ENCODE measurements at places on chromosomes 3 and 15.

GRCh38 chr3:30696896-30697295 is 90.5 kb downstream of the TGFBR2 start:
- no peak for DNase-seq

DNA sequence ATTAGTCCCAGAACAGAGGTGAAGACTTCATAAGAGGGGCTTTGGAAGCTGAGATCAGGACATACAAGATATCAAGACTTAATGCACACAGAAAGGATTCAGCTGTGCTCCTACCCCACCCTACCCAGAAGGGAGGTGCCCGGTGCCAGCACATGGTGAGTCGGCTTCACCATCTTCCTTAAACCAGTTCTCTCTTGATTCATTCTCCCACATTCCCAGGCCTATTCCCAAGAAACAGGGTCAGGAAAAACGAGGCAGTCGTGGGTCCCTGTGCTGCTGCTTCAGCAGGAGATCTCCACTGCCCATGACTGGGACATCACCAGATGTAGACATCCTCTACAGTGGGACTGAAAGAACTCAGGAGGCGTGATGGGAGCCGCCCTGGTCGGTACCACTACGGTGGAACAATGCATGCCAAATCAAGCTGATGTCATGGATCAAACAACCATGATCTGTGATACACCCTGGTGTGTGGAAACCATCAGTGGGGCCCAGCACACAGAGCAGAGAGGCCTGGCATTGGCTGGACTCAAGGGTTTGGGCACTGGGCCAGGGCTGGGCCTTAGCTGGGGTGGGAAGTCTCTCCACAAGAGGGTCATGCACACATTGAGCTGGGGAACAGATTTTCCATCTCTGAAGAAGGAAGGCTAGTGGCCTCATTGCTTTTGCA is 41.9 kb downstream of the CCDC12 start:
- no peak for DNase-seq

DNA sequence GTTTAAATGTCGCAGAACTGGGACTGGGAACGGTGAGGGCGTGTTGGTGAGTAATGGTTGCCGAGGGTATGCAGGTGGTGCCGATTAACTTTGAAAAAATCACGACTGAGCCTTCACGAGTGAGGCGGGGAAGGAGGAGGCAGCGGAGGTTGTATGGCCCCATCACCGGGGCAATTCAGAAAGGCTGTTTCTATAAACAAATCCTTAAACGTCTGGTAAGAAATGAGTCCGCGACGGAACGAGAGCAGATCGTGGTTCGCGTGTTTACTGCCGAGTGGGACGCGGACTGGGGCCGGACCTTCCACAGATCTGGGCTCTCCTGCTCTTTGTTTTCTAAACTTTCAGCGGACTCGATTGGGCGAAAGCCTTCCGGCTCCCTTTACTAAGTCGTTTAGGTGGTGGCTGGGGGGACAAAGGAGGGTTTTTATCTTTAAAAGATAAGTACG is 2.7 kb downstream of the IGF1R start:
- peak; percentile 32 for DNase-seq

- no peak for DNase-seq
Measured at GRCh38 chr15:83178869-83179325, 28.7 kb downstream of the HDGFL3 start.

DNA sequence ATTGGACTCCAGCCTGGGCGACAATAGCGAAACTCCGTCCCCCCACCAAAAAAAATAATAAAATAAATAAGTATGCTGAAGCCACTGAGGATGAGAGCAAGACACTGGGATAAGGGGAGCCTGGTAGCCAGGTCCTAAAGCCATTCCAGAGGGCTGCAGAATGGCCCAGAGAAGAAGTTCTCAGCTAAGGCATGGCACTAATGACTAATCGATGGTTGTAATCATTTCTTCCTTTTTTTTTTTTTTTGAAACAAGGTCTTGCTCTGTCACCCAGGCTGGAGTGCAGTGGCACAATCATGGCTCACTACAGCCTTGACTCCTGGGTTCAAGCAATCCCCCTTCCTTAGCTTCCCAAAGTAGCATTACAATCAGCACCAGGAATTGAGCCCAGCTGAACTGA is 25.6 kb upstream of the ZNF774 start:
- DNase-seq: no peak

- no peak for DNase-seq
Measured at GRCh38 chr3:171994646-171995428, 44.5 kb upstream of the FNDC3B start.

- DNase-seq: no peak
Measured at GRCh38 chr15:75008221-75008625, 12.9 kb downstream of the SCAMP5 start.

DNA sequence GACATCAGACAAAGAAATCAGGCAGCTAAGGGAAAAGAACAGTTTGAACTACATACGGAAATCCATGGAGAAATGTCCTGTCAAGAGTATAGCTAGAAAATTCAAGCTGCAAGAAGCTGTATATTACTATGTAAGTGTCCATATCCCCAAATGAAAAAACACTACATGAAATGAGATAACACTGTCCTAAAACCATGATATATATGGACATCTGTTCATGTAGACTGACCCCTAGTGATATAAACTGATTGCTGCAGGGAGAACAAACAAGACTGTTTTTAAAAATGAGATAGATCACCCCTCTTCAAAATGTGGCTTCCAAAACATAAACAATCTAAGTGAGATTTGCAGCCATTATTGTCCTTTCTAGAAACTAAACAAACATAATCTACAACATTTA is 985.6 kb downstream of the EPHA3 start:
- no peak for DNase-seq

DNA sequence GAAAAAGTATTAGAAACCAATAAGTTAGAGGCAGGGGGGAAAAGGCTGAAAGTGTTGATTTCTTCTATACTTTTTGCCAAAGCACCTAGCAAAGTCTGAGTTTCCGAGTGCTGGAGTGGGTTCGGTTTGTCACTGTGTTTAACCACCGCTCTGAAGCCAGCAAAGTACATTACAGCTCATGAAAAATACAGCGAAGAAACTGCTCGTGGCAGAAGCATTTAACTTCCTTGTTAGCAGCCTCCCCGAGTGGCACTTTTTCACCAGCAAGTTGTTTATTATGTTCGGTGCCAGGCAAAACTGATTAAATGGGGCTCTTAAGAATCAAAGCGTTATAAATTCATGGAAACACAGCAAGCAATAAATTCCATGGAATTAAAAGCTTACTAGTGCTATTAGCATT is 313.6 kb downstream of the FOXP1 start:
- peak; percentile 7 for DNase-seq

- DNase-seq: no peak
Measured at GRCh38 chr3:131901686-131902085, 133.1 kb downstream of the CPNE4 start.

DNA sequence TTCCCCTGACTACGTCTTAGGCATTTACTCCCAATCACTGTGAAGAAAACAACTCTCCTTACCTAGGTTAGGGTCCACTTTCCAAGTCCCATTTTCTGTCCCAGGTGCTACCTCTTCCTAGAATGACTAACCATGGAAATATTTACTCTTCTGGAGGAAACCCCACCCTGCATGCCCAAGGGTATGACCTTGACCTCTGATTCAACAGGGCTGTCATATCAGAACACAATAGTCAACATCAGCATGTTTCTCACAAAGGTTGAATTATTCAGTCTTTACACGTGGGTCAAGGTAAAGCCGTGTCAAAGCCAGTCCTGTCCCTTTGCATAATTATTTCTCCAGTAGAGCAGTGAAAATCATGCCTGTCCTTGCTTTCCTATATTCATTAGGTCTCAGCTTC is 4.3 kb upstream of the FRMD5 start:
- DNase-seq: no peak

DNA sequence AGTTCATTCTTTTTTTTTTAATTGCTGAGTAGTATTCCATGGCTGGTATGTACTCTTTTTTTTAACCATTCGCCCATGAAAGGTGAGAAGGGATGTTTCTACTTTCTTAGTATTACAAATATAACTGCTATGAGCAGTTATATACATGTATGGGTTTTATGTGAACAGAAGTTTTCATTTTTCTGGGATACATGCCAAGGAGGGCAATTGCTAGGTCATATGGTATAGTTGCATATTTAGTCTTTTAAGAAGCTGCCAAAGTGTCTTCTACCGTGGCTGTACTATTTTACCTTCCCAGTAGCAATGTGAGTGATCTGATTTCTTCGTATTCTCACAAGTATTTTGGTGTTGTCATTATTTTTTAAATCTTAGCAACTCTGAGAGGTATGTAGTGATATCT is 11.2 kb upstream of the KLHL40 start:
- no peak for DNase-seq

DNA sequence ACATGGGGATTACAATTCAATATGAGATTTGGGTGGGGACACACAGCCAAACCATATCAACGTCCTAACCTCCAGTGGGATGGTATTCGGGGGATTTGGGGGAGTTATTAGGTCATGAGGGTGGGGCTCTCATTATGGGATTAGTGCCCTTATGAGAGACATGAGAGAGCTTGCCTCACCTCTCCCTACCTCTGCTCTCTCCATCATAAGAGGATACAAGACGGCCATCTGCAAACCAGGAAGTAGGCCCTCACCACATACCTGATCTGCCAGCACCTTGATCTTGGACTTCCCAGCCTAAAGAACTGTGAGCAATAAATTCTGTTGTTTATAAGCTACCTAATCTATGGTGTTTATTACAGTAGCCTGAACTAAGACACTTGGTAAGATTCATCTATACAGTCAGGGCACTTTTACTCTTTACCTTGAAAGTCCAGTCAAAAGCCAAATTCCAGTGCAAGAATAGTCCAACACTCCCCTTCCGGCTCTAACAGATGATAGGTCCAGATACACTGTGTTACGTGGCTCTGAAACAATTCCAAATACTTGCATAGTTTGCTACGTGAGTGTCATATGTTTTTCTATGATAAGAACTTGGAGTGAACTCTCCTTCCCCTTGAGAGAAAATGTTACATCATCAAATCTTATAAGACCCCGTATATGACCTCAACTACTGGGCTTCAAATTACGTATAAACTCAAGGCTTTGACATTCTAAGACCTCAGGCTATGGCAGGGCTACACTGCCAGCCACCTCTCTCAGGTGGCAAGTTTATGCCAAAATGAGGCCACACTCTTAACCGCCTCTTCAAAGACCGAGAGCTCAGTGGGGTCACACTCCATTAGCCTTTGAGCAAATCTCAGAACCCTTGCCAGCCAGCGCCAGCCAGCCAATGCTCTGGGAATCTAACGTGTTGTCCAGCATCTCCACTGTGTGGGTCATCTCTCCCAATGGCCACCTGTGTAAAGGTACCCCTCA is 129.9 kb downstream of the XXYLT1 start:
- DNase-seq: no peak

DNA sequence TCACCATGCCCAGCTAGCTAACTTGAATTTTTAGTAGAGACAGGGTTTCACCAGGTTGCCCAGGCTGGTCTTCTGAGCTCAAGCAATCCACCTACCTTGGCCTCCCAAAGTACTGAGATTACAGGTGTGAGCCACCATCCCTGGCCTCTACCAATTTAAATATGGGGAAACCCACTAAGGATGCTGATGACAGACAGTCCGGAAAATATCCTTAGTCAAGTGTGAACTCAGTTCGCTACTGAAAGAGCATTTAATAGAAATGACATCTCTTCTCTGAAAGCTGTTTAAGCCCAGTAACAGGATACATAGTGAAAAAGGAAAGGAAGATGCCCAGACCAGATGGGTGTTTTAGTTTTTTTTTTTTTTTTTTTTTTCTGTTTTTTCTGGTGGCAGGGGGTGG is 7.7 kb upstream of the GRAMD2A start:
- DNase-seq: no peak

- peak; percentile 30 for DNase-seq
Measured at GRCh38 chr3:141485641-141486495, 959 bp upstream of the RASA2 start.

GRCh38 chr3:157438194-157438730 is 1.6 kb downstream of the PTX3 start:
- DNase-seq: no peak

DNA sequence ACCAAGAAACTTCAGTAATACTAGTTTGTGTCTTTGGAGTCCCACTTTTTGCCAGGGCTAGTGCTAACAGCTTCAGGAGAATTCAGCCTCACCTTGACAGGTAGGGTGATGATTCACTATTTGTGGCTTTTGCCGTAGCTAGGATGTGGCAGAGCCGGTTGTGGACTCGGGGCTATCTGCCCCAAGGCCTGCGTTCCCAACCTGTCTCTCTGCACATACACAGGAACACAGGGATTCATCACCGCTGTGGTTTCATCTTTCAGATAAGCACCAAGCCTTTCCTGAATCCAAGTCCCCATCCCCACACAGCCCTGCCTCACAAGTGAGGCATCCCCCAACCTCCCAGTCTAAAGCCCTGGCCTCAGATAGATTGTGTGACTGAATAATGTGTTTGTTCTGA is 45.2 kb upstream of the POLG start:
- no peak for DNase-seq

DNA sequence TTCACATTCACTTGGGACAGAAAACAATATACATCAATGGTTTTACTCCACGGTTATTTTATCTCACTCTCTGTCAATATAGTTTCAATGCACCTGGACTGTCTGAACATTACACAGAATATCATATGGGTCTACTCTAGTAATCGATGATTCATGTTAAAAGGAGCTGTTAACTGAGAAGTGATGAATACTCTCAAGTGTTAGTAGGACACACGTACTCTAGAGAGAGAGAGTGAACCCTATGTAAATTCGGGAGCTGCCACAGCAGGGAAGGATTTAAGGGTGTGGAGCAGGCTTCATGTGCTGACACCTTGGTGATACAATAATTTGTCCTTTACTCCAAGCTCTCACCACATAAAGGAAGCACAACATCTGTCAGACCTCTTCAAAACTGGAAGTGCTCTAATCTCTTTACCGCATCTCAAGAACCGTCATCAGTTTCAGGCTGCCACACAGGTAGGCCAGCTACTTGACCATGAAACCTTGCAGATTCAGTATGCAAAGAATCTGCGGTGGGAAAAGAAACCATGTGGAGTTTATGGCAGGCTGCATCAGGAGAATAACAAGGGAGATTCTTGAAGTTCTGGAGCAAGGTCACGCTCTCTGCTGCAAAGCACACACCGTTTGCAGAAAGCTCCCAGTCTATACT is 199.2 kb upstream of the TMC3 start:
- no peak for DNase-seq

DNA sequence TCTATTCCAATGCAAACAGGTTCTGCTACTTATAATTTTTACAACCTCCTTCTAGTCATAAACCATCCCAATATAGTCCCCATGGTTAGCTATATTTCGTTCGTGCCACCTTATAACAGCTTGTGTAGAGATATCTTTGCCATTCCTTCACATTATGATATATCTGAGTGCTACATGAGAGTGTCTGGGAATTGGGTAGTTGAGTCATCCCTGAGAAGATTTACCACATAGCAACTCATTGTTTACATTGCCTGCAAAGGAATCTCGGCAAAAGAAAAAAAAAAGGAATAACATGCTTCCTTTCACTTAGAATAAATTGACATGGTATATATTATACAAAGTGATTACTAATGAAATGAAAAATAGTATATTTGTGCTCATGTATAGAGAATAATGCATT is 86.0 kb upstream of the VGLL3 start:
- no peak for DNase-seq

GRCh38 chr3:96779810-96780209 is 34.6 kb upstream of the EPHA6 start:
- no peak for DNase-seq

- DNase-seq: peak; percentile 47
Measured at GRCh38 chr15:89647191-89647851, 7.9 kb downstream of the KIF7 start.
